ENCODE measurements at places on chromosomes 11 and 22.

DNA sequence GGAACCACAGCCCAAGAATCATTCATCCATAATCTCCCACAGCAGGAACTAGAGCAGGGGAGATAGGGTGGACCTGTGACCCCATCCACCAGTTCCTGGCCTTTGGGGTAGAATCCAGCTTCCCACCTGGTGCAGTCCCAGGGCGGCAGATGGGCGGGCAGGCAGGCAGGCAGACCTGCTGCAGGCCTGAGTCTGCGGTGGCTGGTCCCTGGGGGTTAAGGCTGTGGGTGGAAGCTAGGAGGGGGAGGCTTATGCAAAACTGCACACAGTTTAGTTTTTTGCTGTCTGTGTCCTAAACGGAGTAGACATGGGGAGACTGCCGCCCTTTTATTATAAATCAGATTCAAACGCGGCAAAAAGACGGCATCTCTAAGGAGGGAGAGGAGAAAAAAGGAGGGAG, 4.5 kb upstream of the NEFH start:
- no peak for DNase-seq

- DNase-seq: no peak
These were observed 25.1 kb downstream of the RSPH14 start for GRCh38 chr22:23116506-23117263.

- DNase-seq: no peak
These were observed 817.7 kb downstream of the TBC1D22A start for GRCh38 chr22:47580121-47580520.

- DNase-seq: no peak
These were observed 41.6 kb downstream of the MRTFA start for GRCh38 chr22:40594924-40595323.

DNA sequence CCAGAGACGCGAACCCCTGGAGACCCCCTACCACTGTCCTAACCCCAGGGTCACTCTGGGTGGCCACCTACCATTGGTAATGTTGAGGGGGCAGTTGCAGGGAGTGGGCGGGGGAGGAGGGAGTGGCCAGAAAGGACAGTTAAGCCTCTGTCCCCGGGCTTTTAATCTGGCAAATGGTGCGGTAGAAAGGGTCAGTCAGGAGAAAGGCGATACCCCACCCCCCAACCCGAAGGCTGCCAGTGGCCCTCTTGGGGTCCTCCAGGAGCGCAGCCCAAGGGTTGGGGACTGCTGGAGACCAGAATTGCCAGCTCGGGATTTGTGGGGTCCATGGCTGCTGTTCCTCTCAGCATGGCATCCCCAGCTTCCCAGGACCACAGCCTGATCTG, 742 bp downstream of the P2RY2 start:
- DNase-seq: no peak

GRCh38 chr11:111044751-111045406, 200.6 kb upstream of the POU2AF2 start:
- no peak for DNase-seq

GRCh38 chr22:42943981-42944380, 71.0 kb downstream of the PACSIN2 start:
- DNase-seq: no peak

DNA sequence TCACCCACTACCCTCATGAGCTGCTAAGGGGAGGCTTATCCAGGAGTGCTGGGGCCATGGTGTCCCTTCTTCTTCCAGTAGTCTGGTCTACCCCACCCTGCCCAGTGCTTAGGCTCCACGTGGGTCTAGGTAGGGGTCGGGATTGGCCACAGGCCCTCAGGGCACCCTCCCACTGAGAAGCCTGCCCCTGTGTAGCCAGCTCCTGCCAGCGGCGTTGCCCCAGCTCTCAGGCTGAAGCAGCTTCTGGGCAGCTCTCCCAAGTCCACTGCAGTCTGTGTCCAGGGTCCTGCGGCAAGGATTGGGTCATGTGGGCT, 24.0 kb upstream of the RIC3 start:
- no peak for DNase-seq

- DNase-seq: no peak
These were observed 126.4 kb downstream of the KCNQ1OT1 start for GRCh38 chr11:2573240-2574042.

DNA sequence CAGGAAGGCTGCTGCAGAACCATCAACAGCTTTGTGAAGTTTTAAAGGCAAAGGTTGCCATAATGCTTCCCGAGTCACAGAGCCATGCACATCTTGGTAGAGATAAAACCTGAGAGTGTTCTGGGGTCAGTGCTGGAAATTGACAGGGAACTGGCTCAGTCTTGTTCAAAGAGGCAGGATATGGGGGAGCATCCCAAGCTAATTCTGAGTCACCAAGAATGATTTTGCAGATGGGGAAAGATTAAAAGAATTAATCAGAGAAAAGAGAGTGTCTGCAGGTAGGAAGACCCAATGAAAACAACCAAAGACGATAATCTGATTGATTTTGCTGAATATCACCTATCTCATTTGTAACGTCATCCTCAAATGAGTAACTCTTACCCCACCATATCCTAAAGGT, 99.9 kb upstream of the CD44 start:
- DNase-seq: no peak

DNA sequence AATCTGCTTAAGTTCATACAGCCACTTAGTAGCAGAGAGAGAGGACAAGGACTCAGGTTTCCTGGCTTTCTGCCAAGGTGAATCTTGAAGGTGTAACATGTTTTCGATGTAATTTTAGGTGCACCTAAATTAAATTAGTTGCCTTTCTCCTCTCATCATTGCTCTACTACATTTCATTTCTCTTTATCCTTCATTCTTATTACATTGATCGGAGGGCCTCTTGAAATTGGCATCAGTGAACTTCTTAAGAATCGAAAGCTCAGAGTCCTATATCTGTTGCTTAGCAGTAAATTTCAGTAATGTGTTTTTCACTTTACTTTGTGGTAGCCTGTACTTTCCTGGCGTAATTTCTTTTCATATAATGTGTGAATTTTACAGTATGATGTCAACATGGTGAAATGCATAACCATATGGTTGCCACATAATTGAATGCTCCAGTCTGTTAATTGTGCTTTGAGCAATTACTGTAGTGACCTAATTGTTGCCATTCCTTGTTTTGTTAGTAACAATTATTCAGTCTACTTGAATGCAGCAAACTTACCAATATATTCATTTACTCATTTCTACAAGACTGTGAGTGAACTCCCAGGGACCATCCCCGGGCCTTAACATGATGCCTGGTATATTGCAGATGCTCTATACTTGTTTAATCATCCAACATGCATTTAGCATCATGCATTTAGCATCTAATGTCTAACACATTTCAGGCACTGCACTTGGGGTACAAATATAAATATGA, 138.1 kb downstream of the MAML2 start:
- DNase-seq: no peak

DNA sequence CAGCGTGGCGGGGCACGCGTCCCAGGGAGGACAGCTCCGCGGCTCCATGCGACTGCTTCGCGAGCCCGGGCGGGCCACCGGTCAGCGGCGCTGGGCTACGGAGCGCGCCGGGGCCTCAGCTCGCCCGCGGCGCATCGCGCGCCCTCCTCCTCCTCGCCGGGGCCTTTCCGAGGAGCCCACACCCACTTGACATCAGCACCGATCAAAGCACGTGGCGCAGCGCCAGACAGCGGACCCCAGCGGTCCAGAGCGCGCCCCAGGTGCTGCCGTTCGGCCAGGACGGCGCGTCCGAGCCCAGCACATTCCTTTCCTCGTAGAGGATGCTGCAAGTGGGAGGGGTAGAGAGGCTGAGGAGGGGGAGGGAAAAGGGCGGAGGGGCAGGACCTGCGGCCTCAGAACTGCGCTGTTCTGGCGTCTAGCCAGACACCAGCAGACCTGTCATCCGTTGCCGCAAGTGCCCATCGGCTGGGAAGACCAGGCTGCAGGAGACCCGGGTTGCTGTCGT, 88.6 kb downstream of the PLEKHA7 start:
- DNase-seq: no peak

DNA sequence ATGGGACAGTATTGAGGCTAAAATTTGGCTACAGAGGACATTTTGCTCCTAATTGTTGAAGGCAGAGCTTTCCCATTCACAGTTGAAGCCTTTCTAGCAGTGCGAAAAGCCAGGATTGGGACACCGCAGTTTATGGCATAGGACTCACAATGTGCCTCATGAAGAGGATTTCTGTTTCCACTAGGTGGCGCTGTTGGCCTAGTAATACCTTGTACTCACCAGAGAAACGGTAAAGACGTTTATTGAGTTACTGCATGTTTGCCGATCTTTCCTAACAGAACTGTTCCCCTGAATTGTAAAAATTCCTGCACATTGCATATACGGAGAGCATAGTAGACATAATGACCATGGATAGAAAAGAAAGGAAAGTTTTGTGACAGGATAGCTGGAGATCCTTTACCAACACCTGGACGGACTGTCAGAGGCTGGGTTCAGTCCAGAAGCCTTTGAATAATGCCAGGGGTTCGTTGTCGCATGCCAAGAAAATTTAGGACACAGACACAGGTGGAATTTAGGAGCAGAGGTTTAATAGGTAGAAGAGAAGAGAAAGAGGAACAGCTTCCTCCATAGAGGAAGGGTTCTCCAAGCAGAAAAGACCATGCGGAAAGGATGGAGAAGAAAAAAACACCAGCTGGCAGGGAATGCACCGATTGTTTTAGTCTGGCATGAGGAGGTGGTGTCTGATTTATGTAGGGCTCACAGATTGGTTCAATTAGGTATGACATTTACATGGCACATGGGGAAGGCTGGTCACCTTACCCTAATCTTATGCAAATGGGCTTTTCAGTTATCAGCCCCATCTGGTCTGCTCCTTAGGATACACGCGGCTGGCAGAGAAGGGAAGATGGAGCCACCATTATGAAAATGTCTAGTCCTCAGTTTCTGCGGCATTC, 10.8 kb upstream of the OR51D1 start:
- no peak for DNase-seq

GRCh38 chr11:68904248-68904847, 657 bp downstream of the IGHMBP2 start:
- no peak for DNase-seq

- DNase-seq: no peak
These were observed 1005.8 kb upstream of the CCDC90B start for GRCh38 chr11:84292006-84292405.

DNA sequence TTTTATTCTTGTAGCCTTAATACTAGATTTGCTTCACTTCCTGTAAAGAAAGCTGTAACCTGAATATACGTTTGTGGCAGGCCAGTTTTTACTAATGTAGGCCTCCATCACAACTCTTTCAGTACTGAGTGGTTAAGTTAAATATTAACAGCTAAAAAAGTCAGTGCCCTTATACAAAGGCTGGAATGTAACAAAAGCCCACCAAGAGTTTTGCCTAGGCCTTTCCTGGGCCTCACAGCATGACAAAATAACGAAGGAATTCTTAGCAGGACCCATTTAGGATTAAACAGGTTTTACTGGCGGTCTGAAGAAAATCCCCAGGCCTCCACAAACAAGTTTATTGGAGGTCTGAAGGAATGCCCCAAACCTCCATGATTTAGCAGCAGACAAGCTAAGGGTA, 43.7 kb downstream of the PIWIL3 start:
- DNase-seq: no peak

GRCh38 chr11:129896062-129896461, 684 bp upstream of the NFRKB start:
- DNase-seq: no peak

DNA sequence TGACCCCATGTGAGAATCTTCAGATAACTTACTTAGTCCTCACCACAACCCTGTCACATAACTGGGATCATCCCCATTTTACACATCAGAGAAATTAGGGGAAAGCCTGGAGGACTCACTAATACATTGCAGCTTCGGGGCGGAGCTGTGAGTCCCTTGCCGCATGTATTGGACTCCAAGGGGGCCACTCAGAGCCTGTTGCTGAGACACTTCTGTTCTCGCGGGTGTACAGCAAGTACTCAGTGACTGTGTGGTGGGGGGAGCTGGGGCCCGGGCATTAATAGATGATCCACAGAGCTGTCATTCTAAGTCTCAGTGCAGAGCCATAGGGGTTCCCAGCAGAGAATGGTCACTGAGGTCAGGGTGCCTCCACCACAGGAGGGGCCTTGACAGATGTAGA, 13.5 kb downstream of the OAF start:
- no peak for DNase-seq

GRCh38 chr11:67031791-67032561, 9.0 kb downstream of the SYT12 start:
- no peak for DNase-seq

GRCh38 chr22:42314709-42315391, 44.4 kb upstream of the TCF20 start:
- DNase-seq: no peak

DNA sequence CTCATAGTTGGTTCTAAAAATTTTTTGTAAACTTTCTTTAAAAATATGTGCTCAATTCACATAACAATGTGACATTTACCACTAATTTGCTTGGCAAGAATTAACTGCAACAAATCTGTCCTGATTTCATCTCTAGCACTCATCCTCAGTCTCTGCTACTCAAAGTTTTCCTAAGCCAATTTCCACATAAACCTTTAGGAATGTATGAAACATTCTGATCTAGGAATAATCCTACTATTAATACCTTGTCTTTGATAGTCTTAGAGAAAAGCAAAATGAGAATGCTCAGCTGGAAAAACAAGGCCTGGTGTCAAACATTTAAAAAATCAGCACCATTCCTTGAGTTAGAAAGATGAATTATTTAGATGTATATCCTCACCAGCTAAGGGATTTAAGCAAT, 114.3 kb downstream of the CD44 start:
- DNase-seq: no peak

DNA sequence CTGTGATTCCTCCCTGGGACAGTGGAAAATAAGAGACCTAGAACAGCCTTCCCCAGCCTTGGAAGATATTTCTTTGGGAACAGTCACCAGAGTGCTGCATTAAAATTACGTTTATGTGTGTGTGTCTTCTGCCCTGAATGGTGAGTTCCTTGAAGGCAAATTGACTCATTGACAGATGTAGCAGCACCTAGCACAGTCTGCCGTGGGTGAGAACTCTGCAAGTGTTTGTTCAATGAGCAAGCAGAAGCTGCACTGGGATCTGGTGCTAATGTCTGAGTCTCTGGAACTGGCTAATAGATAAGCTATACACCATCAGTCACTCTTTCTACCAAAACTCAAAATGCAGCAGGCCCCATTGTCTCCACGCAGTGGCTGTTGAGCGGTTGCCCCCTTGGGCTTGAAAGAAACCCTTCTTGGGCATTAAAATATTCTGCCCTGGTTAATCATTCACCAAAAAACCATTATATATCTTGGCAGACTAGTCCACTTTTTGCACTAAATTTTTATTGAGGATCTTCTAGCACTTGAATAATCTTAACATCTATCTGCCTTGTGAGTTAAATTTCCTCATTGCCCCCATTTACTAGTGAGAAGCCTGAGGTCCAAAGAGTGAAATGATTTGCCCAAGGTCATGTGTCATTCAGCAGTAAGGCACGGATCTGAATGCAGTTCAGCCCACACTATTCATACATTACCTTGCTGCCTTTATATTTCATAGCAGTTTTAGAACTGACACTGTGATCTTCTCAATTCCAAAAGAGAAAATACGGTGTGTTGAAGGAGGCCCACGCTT, 87.8 kb upstream of the GALNT18 start:
- no peak for DNase-seq

DNA sequence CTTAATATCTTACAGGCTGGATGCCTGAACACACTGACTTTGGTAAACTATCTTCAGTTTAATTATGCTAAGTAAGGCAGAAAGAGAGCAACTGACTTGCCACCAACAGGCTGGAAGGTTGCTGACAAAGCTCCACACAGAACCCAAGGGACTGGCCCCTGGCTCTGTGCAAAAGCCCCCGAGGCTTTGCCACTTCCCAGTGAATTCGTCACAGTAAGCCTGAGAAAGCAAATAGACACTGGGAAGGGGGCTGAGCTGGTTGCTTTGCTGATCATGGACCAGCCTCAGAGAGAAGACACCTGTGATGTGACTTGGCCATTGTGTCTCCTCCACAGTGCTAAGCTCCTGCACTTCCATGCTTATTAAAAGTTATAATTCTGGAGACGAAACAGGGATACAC, 91.7 kb downstream of the BLID start:
- no peak for DNase-seq

- DNase-seq: no peak
These were observed 104.7 kb downstream of the DCDC1 start for GRCh38 chr11:31264834-31265233.

Data from AG09309 (cell line).